Uterus (tissue), 4 donors: ENCODE measurements at places on chromosomes 7 and 10.
A peak's percentile ranks its signal among the peaks of the same experiment; 100 is the strongest.

- no peaks in the 10 kb centered on the region for H3K4me1 ChIP-seq
- H3K27me3 ChIP-seq, result no peaks in the 10 kb centered on the region
- H3K4me3 ChIP-seq, result no peak overlapping the region
- no peak for DNase-seq
These were observed 714.8 kb upstream of the POM121L12 start for GRCh38 chr7:52320610-52321009.

GRCh38 chr10:74419491-74419951, 268.5 kb downstream of the ADK start:
- no peaks in the 10 kb centered on the region for H3K4me1 ChIP-seq
- H3K27me3 ChIP-seq, result no peaks in the 10 kb centered on the region
- no peak overlapping the region for H3K27ac ChIP-seq

DNA sequence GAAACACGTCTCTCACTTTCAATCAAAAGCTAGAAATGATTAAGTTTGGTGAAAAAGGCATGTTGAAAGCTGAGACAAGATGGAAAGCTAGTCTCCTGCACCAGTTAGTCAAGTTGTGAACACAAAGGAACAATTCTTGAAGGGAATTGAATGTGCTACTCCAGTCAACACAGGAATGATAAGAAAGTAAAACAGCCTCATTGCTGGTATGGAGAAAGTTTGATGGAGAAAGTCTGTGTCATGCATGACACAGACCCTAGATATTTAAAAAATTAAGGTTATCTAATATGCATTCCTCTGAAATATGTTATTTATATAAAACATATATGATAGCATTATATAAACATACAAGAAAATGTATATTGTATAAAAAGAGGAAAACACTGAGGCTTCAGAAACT, 699.4 kb upstream of the FZD8 start:
- no peak for DNase-seq
- no peaks in the 10 kb centered on the region for H3K36me3 ChIP-seq
- H3K4me3 ChIP-seq, result no peak overlapping the region
- H3K27me3 ChIP-seq, result no peaks in the 10 kb centered on the region
- no peaks in the 10 kb centered on the region for H3K4me1 ChIP-seq

DNA sequence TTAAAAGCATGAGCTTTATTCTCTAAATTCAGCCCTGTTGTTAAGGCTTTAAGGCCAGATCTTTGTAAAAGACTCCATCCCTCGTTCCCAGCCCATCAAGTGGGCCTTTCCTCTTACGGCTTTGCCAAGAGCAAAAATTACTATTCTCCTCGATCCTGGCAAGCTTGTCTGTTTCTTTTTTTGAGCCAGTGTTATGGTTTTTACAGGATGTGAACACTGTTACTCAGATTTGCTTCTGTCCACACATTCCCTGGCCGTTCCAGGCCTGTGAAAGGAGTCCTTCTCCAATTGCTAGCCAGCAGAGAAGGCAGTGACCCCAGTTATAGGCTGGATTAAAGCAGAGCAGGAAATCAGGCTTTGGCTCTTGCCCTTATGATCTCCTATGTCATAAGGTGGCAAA, 47.0 kb upstream of the EPC1 start:
- no peaks in the 10 kb centered on the region for H3K36me3 ChIP-seq
- no peaks in the 10 kb centered on the region for H3K4me1 ChIP-seq
- no peak for DNase-seq

GRCh38 chr7:15863951-15864625, 177.6 kb upstream of the MEOX2 start:
- no peak overlapping the region for H3K27ac ChIP-seq
- no peak overlapping the region for H3K4me3 ChIP-seq
- H3K36me3 ChIP-seq, result no peaks in the 10 kb centered on the region
- no peak for DNase-seq

DNA sequence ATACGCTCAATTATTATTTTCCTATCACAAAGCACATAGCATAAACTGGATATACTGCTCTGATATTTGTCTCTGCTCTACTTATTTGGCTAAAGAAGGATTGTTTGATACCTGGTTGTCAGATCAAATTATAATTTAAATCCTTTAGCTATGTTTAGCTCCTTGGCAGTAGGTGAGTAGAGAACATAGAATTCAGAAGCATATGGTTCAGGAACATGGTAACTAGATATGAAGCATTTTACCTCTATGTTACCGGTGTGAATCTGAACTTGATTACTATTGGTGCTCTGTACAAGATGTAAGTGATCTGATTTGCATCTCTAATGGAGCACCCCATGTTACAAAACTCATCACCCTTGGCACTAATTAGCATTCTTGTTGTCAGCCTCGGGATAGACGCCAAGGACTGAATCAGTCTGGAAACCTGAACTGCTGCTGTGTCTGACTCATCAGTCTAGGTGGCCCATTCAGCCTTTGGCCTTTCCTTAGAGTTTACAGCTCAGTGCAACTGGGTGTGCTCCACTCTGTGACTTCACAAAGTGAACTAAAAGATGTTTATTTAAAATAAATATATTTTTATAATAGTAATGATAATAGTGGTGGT, 12.3 kb upstream of the MYPN start:
- H3K36me3 ChIP-seq, result no peaks in the 10 kb centered on the region
- H3K4me3 ChIP-seq, result no peak overlapping the region
- no peaks in the 10 kb centered on the region for H3K4me1 ChIP-seq
- no peaks in the 10 kb centered on the region for H3K27me3 ChIP-seq
- no peak for DNase-seq

DNA sequence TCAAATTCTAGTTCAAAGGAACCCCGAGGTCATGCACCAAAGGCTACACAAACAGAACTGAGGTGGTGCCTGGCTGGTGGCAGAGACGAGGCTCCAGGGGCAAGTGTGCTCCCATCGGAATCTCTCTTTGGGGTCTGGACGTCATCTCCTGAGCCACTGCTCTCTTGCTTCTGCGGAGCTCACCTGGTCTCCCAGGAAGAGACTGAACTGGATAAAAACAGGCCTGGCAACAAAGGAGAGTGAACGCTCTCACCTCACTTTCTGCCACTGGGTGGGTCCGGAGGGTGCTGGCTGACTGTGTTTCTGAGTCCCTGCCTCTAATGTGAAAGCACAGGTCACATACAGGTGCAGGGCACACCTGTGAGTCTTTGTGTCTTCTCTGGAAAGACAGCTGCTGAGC, 22.4 kb downstream of the VIPR2 start:
- no peak for DNase-seq
- no peak overlapping the region for H3K27ac ChIP-seq
- no peaks in the 10 kb centered on the region for H3K4me1 ChIP-seq
- H3K27me3 ChIP-seq, result no peaks in the 10 kb centered on the region

DNA sequence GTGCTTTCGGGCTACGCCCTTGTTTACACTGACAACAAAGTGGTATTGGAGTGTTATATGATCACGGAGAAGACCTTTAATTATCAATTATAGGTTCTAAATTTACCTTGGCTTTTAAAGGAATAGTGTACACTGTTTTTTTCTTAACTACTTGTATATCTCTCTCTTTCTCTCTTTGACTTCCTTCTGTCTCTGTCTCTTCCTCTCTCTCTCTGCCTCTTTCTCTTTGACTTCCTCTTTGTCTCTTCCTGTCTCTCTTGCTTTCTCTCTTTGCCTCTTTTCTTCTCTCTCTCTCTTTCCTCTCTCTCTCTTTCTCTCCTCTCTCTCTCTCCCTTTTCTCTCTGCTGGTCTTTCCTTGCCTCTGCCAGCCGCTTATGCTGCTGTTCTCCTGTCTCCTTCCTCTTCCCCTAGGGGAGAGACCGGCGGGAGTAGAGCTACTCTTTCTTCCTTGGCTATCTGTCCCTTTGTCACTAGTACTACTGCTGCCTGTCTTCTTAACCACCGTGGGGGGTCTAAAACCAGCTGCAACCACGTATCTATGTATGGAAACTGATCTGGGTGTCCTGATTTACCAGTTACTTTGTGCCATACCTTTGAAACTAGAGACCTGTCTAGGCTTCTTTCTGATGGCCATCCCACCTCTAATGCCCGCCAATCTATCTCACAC, 36.9 kb upstream of the GSDME start:
- H3K4me1 ChIP-seq, result no peaks in the 10 kb centered on the region
- H3K27ac ChIP-seq, result no peak overlapping the region
- DNase-seq, result no peak
- no peaks in the 10 kb centered on the region for H3K36me3 ChIP-seq

DNA sequence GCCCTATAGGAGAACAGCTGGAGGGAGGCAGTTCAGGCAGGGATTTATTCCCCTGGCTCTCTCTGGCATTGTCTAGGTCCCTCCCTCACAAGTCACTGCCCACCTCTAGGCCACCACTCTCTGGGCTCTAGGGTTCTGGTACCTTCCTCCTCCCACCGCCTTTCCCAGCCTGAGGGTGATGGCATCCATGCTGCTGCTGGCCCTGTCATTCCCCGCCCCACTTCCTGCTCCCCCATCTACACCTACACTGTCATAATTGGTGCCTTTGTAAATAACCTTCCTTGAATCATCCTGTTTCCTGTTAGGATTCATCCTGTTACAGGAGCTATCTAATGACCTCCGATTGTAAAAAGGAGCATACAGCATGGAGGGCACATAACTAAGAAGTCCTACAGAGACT, 303.3 kb upstream of the COBL start:
- H3K36me3 ChIP-seq, result no peaks in the 10 kb centered on the region
- no peak overlapping the region for H3K4me3 ChIP-seq
- no peaks in the 10 kb centered on the region for H3K4me1 ChIP-seq
- DNase-seq, result no peak

GRCh38 chr10:34434119-34434594, 380.9 kb downstream of the PARD3 start:
- no peaks in the 10 kb centered on the region for H3K4me1 ChIP-seq
- H3K36me3 ChIP-seq, result no peaks in the 10 kb centered on the region
- no peaks in the 10 kb centered on the region for H3K27me3 ChIP-seq
- DNase-seq, result no peak

DNA sequence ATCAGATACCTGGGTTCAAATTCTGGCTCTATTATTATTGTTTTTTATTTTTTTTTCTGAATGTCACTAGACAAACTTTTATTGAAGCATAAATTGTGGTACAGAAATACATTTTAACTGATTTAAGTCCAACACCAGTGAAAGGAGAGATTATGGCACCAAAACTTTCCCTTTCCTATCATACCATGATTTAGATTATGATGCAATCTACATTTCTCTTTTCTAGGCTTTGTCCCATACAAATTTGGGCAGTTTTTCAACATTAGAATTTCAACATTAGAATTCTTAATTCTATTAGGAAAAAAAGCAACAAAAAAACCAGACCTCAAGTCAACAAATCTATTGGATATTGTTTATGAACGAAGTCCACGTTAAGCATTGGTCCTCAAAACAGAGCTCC, 11.0 kb downstream of the AS3MT start:
- no peaks in the 10 kb centered on the region for H3K27me3 ChIP-seq
- H3K36me3 ChIP-seq, result no peaks in the 10 kb centered on the region
- H3K4me1 ChIP-seq, result no peaks in the 10 kb centered on the region
- H3K27ac ChIP-seq, result no peak overlapping the region
- no peak for DNase-seq

GRCh38 chr7:121797657-121798452, 75.1 kb upstream of the PTPRZ1 start:
- no peaks in the 10 kb centered on the region for H3K4me1 ChIP-seq
- H3K27me3 ChIP-seq, result no peaks in the 10 kb centered on the region
- no peak overlapping the region for H3K4me3 ChIP-seq
- no peak overlapping the region for H3K27ac ChIP-seq

- peak overlapping the region; percentile 82 for H3K27ac ChIP-seq
- no peak overlapping the region for H3K4me3 ChIP-seq
- peak; percentile 89 for DNase-seq
- no peaks in the 10 kb centered on the region for H3K27me3 ChIP-seq
- H3K36me3 ChIP-seq, result no peaks in the 10 kb centered on the region
- peaks cover 25% of the 10 kb centered on the region for H3K4me1 ChIP-seq
These were observed 441.9 kb upstream of the NPVF start for GRCh38 chr7:25669961-25670841.

DNA sequence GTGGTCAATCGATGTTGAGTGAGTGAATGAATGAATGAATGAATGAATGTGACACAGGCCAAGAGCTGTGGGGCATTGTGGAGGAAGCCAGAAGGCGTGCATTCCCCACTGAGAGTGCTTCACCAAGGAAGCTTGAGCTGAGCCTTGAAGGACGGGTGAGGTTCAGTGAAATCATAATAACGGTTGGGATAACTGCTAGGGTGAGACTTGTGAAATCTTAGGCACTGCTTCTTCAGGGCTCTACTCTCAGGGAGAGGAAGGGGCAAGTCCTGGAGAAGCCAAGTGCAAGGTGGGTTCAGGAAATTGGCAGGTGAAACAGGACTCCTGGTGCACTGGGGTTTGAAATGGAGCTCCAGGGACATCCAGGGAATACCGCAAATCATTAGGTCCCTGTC, 23.7 kb upstream of the PRKAG2 start:
- no peak overlapping the region for H3K27ac ChIP-seq
- H3K36me3 ChIP-seq, result no peaks in the 10 kb centered on the region
- H3K27me3 ChIP-seq, result no peaks in the 10 kb centered on the region
- H3K4me1 ChIP-seq, result no peaks in the 10 kb centered on the region
- no peak overlapping the region for H3K4me3 ChIP-seq

DNA sequence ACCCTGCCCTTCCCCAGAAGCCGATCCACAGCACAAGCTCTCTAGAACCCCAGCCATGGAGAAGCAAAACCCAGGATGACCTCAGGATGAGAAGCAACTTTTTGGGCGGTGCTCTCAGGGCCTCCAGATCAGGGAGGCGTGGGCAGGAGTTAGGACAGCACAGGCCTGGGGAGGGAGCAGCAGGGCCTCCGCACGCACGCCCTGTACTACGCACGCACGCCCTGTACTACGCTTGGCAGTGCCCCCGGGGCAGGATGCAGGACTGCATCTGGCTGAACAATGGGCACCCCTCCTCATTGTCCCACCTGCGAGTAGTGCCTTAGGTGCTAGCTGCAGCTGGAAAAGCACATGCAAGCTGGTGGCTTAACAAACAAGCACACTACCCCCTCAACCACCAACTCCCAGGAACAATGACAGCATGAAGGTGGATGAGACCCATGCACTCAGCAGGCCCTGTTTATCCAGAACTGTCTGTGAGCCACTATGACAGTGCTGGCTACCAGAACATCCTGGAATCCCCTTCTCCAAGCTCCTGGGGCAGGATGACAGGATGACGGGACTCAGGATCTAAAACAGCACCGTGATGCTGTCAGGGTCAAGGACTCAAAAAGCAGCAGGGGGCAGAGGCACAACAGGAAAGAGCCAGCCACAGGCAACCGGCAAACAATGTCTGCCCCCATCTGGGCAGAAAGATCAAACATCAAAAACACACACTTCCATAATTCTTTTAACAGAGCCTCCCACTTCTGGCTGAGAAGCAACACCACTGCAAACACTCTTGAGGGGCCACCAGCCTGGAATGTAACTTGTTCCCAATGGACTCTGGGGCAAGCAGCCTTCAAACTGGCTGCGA, 11.8 kb downstream of the PODXL start:
- H3K4me3 ChIP-seq, result no peak overlapping the region
- H3K4me1 ChIP-seq, result no peaks in the 10 kb centered on the region
- no peaks in the 10 kb centered on the region for H3K27me3 ChIP-seq
- H3K36me3 ChIP-seq, result no peaks in the 10 kb centered on the region

- no peaks in the 10 kb centered on the region for H3K4me1 ChIP-seq
- no peaks in the 10 kb centered on the region for H3K27me3 ChIP-seq
- no peaks in the 10 kb centered on the region for H3K36me3 ChIP-seq
- DNase-seq, result no peak
- no peak overlapping the region for H3K4me3 ChIP-seq
These were observed 35.3 kb upstream of the STARD3NL start for GRCh38 chr7:38142736-38143135.

GRCh38 chr7:101381549-101382111, 19.0 kb downstream of the COL26A1 start:
- no peak overlapping the region for H3K4me3 ChIP-seq
- no peaks in the 10 kb centered on the region for H3K4me1 ChIP-seq
- no peak overlapping the region for H3K27ac ChIP-seq
- no peak for DNase-seq
- H3K27me3 ChIP-seq, result no peaks in the 10 kb centered on the region
